ENCODE measurements at places on chromosomes 3 and 15. TPM values are rescaled to one million over a fixed set of nuclear protein-coding genes. Genes with fewer than 3 reads are reported as not detected.

DNA sequence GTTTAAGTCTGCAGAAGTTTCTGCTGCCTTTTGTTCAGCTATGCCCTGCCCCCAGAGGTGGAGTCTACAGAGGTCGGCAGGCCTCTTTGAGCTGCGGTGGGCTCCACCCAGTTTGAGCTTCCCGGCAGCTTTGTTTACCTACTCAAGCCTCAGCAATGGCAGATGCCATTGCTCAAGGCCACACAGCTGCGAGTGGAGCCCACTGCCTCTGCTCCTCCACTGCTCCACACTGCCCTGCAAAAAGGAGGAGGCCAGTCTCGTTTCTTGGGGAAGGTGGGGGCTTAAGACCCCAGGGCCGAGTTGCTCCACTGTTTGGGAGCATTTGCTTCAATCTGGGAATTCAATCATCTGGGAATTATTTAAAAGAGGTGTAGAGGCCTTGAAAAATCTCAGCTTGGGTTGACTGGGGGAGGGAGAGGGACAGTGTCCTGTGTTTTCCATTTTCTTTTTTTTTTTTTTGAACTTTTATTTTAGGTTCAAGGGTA, 144.6 kb upstream of the MEF2A start:
- DNase-seq, result peak; percentile 68

DNA sequence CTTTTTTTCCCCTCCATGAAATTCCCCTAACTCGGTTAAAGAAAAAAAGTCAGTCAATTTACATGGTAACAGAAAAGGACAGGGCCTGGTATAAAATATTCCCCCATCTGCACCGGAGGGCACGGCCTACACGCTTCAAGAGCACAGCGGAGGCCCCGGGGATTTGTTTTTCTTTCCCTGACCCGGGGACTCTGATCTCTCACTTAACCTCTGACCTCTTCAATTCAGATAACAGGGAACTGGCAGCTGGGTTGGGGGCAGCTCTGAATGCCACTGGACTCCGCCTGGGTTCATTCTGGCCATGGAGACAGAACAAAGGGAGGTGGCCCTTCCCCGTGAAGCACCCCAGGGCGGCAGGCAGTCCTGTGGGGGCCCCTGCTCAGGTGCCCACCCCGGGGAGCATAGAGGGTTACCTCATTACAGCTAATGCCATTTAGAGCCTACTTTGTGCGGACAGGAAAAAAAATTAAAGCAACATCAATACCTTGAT, 257.5 kb downstream of the SHQ1 start:
- DNase-seq, result no peak

DNA sequence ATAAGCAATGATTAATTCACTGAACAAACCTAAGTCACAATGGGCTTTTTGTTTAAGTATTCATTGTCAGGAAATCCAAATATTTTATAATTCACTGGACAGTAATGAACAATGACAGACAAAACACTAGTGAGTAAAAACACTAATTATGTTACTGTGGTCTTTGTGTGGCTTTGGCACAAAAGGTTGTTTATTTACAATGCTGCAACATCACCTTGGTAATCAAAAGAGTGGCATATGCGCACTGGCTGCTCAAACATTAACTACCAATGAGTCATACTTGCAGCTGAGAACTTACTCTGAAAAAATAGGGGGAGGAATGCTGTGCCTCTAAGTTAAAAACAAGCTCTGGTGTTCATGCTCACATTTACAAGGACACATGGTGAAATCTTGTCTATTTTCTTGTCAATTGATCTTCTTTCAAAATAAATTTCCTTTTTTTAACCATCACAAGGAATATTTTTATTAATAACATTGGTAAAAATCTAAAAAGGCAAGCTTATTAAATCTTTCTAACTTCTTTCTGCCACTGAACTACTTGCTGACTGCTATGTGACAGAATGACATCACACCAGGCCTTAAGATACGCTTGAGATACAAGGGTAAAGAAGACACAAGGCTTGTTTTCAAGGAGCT, 85.2 kb upstream of the PPIB start:
- peak; percentile 89 for DNase-seq

DNA sequence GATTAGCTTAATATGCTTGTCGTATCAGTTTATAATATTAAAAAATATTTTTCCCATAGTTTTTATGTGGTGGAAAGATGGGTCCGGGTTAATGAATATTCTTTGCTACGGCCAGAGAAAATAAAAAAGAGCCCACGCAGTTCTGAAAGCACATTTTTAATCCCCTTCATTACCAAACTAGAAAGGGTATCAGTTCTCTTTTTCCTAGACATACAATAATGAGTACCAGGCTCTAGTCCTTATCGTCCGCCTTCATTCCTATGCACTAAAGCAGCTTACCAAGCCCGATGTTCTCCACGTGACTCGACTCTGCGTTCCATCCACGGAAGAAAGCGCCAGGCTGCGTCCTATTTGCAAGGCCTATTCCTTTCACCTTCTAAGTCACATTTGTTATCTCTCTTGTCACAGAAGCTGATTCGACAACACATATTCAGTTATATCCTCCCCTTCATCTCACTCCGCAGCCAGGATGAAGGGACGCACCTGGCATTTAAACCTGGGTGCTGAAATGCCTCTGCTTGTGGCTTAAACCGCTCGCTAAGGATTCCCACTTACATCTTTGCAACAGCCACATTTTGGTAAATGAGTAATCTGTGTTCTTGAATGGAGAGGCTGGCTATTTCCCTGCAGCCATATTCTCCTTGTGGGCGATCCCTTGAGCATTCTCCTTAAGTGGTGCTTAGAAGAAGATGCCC, 257.0 kb downstream of the CD47 start:
- DNase-seq, result no peak

DNA sequence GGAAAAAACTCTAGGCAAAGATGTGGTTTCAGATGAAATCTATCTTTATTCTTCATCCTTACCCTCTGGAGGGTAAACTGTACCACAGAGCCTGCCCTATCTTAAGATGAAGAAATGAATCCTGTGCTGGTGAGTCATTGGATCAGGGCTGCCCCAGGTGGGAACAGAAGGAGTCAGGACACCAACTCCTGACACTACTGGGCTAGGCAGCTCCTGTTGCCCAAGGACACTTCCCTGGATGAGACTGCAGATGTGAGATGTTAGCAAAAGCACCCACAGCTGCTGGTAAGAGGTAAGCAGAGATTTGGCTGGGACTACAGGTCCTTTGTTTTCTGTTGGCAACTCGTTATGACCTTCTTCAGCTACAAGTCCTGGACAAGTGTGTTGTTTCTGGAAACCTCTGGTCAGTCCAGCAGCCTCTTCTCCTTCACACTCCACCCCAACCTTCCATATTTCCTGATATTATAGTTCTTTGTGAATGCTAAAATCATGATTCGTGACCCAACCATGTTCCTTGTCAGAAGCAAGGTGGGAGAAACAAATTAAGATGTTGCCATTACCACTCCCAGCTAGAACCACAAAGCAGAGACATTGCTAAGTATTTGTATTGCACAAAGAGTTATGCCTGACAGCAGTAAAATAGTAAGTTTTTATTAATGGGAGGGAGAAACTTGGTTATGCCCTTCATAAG, 104.2 kb upstream of the TGFBR2 start:
- DNase-seq, result no peak

- peak; percentile 85 for DNase-seq
These were observed 766.8 kb downstream of the TBL1XR1 start for GRCh38 chr3:176430244-176431037.

GRCh38 chr3:107068980-107069379, 308.3 kb upstream of the CCDC54 start:
- DNase-seq, result peak; percentile 25

- DNase-seq, result no peak
These were observed 453.3 kb downstream of the ROBO1 start for GRCh38 chr3:79314544-79314943.

DNA sequence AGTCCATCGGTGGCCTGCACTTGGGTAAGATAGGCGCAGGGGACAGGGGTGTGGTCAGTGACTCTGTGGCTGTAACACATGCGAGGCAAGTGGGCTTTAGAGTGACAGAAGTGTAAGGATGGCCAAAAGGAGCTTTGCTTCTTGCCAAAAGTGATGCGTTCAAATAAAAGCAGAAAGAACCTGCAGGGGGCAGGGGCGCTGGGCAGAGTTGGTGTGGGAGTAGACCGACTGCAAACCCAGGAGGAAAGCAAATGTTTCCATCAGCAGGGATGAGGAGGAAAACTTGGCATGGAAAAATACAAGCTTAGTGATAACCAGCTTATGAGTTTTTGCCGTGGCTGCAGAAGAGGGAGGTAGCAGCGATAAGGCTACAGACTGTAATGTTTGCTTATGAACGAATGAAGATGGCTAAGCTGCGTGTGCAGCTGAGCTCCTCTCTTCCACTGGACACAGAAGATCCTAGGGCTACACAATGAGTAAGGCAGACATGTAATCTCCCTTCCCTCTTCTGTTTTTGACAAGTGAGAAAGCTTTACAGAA, 149.4 kb downstream of the WNT5A start:
- DNase-seq, result no peak

- DNase-seq, result no peak
These were observed 12.7 kb upstream of the TMEM212 start for GRCh38 chr3:171830518-171830875.

- no peak for DNase-seq
These were observed 47.5 kb downstream of the MINAR1 start for GRCh38 chr15:79479616-79480015.

GRCh38 chr15:27706300-27706699, 392.8 kb downstream of the OCA2 start:
- no peak for DNase-seq

DNA sequence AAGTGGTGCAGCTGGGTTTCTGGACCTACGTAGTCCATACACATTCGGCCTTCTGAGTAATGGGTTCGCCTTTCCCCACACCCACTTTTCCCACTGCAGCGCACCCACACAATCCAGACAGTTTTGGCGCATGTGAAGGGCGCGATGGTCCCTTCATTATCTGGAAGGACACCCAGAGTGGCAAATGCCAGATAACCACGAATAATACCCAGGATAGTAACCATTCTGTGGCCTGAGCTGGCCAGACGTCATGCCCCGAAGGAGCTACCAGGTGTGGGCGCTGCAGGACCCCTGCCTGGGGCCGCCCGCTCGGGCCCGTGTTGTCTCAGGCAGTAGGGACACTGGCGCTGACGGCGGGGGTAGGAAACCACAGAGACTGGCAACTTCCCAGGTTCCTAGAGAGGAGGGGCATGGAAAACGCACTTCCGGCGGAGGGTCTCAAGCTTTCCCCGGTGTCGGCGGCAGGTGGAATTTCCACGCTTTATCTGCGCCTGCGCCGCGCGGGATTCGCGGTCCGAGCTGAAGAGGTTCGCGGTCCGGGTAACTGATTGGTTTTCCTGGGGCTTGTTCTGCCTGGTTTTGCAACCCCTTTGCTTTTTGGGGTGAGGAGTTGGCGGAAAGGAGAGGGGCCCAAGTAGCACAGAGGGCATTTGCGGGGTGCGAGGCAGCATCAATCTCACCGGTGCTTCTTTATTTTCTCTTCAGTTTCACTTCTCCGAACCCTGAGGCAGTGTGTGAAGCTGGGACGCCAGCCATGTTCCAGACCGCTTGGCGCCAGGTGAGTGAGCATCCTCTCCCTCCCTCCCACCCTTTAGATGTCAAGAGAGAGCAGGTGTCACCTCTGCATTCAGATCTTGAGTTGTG, at the start of gene ZNF620:
TSS of gene ZNF620 (plus strand) at position 441 of the 864 bp plus-strand sequence. CDS start at position 755, 314 bp downstream.
- peak; percentile 62 for DNase-seq

GRCh38 chr3:105260385-105260784, 106.3 kb upstream of the ALCAM start:
- peak; percentile 28 for DNase-seq

- no peak for DNase-seq
These were observed 72.7 kb upstream of the TPRG1 start for GRCh38 chr3:189099031-189099471.

GRCh38 chr15:85457392-85457968, 77.1 kb downstream of the AKAP13 start:
- DNase-seq, result no peak

GRCh38 chr3:165617134-165617533, 220.1 kb downstream of the BCHE start:
- no peak for DNase-seq

- DNase-seq, result no peak
These were observed 106.6 kb downstream of the MAP4 start for GRCh38 chr3:47909607-47910006.

DNA sequence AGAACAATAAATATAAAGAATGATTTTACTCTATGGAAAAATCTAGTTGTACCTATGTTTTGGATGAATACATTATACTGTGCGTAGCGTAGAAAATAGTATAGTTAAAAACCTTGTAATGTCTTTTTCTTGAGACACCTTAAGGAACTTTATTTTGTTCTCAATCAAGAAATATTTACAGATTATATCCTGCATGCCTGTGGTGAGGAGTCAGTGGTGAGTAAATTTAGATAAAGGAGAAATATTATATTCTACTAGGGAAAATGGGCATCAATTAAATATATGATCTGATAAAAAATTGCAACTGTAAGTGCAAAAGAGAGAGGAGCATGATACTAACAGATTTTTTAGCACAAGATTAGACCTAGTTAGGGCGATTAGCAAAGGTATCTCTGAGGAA, 157.7 kb downstream of the RBMS3 start:
- DNase-seq, result no peak

- no peak for DNase-seq
These were observed 1234.7 kb downstream of the ROBO2 start for GRCh38 chr3:78274475-78275065.

GRCh38 chr3:184718431-184718830, 6.6 kb upstream of the MAGEF1 start:
- no peak for DNase-seq

DNA sequence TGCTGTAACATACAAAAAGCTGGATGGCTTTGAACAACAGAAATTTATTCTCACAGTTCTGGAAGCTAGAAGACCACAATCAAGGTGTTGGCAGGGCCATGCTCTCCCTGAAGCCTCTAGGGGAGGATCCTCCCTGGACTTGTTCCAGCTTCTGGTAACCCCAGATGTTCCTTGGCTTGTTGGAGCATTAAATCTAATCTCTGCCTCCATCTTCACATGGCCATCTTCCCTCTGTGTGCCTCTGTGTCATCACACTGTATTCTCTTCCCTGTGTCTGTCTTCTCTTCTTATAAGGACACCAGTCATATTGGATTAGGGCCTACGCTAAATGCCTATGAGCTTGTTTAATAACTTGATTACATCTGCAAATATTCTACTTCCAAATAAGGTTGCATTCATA, 109.5 kb downstream of the STAG1 start:
- DNase-seq, result no peak

- DNase-seq, result peak; percentile 50
These were observed 369.7 kb upstream of the PROK2 start for GRCh38 chr3:72154391-72155335.

GRCh38 chr3:88921986-88922385, 185.4 kb upstream of the EPHA3 start:
- no peak for DNase-seq

GRCh38 chr3:111691293-111691909, 96.3 kb upstream of the ZBED2 start:
- DNase-seq, result peak; percentile 61

- no peak for DNase-seq
These were observed 266.9 kb upstream of the TTC14 start for GRCh38 chr3:180335050-180335449.

The TM6SF1 gene
- 2.3 TPM for total RNA-seq

The TIMP4 gene
- 9.8 TPM for total RNA-seq

The GAP43 gene
- under 0.01 TPM for total RNA-seq

The ITIH3 gene
- 0.17 TPM for total RNA-seq

The ZNF660 gene
- 3.3 TPM for total RNA-seq

The PDCD10 gene
- 46.6 TPM for total RNA-seq

The CPNE9 gene
- total RNA-seq, result not detected

The INSYN1 gene
- 1.3 TPM for total RNA-seq

The RTP1 gene
- not detected for total RNA-seq

The GMNC gene
- total RNA-seq, result under 0.01 TPM

The GXYLT2 gene
- 14.1 TPM for total RNA-seq

The IL1RAP gene
- 10.8 TPM for total RNA-seq

The MBD4 gene
- 35.5 TPM for total RNA-seq
